ENCODE measurements at places on chromosomes 3 and 15. TPM values are rescaled to one million over a fixed set of nuclear protein-coding genes. Genes with fewer than 3 reads are reported as not detected.

DNA sequence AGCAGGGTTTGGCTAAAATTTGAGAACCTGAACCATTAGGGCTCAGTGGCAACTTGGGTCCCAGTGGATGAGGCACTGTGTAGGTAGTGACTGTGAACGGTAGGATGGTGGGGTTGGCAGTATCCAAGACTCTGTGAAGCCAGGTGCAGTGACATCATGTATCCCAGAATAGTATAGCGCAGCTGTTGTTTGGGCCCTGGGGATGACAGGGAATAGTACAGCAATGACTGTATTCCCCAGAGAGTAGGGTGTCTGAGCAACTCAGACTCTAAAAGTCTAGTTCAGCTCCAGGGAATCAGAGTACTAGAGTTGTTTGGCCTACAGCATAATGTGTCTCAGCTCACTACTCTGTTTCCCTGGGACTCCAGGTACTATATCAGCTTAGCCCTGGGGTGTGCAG, 20.7 kb upstream of the PPP2R3A start:
- no peak for DNase-seq

- no peak for DNase-seq
Measured at GRCh38 chr15:92343924-92344643, 49.6 kb upstream of the ST8SIA2 start.

- DNase-seq: no peak
Measured at GRCh38 chr3:170424879-170425278, 6.2 kb downstream of the CLDN11 start.

- no peak for DNase-seq
Measured at GRCh38 chr3:15427981-15428380, 583 bp downstream of the EAF1 start.

- peak; percentile 28 for DNase-seq
Measured at GRCh38 chr3:127104586-127104985, 88.3 kb upstream of the PRR23E start.

- DNase-seq: no peak
Measured at GRCh38 chr15:80403712-80404056, 498 bp upstream of the ARNT2 start.

TUSC7 gene
- not detected for total RNA-seq

GRCh38 chr3:16932877-16933276, 48.1 kb downstream of the PLCL2 start:
- no peak for DNase-seq

C3orf49 gene
- total RNA-seq: not detected

SEMA6D gene
- 10.5 TPM for total RNA-seq

- DNase-seq: no peak
Measured at GRCh38 chr15:29853211-29853987, 31.1 kb upstream of the TJP1 start.

DNA sequence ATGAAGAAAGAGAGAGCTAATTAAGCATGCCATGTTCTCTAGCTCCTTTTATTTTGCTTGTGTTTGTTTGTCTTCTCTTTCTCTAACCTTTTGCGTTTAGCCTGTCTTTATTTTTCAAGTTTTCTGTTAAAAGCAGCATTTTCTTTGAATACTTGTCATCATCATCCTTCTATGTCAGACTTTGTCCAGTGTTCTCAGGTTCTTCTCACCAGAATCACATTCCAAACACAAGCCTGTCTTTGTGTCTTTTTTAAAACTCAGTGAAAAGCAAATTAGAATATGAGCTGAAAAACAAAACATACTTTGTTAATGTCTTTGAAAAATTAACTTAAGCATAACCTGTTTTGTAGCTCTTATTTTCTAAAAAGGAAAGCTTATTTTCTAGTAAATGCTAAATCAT, 62.4 kb downstream of the LEKR1 start:
- DNase-seq: no peak

GRCh38 chr15:81955382-81956062, 90.3 kb downstream of the MEX3B start:
- no peak for DNase-seq

TMEM212 gene
- total RNA-seq: not detected

CEP152 gene
- 5.3 TPM for total RNA-seq

SPG21 gene
- 92.8 TPM for total RNA-seq

SOX14 gene
- not detected for total RNA-seq

HRH1 gene
- 3.8 TPM for total RNA-seq

- no peak for DNase-seq
Measured at GRCh38 chr15:38691965-38692788, 127.6 kb upstream of the RASGRP1 start.

DNA sequence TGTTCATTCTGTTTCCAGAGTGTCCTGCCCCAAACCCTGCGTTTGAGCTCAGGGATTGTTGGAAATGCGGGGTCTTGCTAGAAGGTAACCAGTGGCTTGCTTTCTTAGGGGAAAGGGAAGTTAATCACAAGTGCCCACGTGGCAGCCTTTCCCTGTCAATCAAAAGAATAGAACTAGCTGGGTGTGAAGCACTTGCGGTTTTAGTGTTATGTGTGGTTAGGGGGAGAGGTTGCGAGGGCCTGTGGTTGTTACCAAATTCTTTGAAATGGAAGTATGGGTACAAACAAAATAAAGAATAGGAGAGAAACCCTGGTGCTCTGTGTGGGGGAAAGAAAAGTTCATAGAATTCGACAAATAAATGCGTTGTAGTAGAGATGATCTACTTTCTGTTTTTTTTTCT, 67.6 kb downstream of the FNDC3B start:
- no peak for DNase-seq

CCDC33 gene
- total RNA-seq: not detected

RNU5B-1 gene
- not detected for total RNA-seq

GRCh38 chr3:34419801-34420200, 621.4 kb downstream of the PDCD6IP start:
- no peak for DNase-seq

DNA sequence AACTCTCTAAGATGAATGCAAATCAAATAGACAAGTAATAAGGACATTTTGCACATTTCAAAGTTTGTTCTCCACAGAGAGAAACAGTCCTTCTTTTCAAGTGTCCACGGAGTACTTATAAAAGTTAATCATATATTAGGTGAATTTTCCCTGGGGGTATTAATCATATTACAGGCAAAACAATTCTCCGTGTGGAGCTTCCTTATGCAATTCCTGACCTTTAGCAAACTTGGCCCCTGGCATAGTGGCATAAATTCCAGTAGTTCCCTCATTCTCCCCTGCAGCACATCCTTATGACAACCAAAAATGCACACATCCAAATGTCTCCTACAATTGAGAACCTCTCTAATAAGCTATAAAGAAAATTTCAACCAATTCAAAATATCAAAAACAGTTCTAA, 34.4 kb downstream of the FSIP1 start:
- DNase-seq: no peak

LAMB2 gene
- 411 TPM for total RNA-seq

- no peak for DNase-seq
Measured at GRCh38 chr15:27826902-27827714, 272.0 kb downstream of the OCA2 start.

GRCh38 chr3:172317984-172318383, 130.3 kb downstream of the GHSR start:
- DNase-seq: no peak

TRH gene
- total RNA-seq: not detected

DNA sequence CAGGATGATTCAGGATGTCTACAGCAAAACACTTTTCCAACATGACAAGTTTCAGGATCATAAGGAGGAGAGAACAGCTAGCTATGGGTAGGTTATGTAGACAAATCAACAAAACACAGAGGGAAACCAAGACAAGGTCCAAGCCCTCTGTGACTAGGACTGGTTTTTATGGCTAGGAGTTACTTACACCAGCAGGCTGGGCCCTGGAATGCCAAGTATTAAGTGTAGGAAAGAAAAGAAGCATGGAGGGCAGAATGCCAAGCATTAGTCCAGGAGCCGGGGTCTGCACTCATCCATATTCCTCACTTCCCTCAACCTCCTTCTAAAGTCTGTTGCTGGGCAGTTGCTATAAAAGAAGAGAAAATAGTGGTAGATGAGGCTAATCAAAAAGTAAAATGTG, 35.3 kb upstream of the PPP2R3A start:
- no peak for DNase-seq

GRCh38 chr3:101690972-101691371, 4.5 kb upstream of the RPL24 start:
- DNase-seq: no peak

DNA sequence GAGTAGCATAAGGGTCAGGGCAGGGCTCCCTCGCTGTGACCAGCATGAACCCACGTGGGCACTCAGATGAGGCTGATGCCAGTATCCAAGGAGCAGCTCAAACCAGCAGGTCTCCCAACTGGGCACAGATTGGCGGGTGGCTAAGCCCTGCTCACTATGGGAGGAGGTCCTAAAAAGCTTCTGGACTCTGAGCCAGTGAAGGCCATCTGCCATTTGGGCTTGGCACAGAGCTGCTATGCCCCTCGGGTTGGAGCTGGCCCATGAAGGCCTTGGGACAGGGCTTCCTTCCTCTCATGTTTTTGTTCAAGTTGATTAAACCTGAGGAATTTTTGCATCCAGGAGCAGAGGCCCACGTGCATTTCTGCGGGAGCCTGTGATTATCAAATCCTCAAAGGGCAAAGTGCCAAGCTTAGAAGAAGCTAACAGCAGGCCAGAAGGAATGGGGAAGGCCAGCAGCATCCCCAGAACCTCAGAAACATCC, 4.3 kb upstream of the STRA6 start:
- DNase-seq: no peak

DNA sequence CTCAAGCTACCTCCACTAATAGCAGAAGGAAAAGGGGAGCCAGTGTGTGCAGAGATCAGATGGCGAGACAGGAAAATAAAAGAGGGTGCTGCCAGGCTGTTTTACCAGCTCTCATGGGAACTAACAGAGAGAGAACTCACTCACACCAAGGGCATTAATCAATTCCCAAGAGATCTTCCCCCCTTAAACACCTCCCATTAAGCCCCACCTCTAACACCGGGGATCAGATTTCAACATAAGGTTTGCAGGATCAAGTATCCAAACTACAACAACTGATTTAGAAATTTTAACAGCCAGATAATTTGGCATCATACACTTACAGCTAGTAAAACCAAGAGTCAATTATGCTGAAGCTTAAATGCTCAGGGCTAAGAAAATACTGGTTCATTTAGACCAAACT, 18.9 kb downstream of the CD200 start:
- DNase-seq: no peak

DNA sequence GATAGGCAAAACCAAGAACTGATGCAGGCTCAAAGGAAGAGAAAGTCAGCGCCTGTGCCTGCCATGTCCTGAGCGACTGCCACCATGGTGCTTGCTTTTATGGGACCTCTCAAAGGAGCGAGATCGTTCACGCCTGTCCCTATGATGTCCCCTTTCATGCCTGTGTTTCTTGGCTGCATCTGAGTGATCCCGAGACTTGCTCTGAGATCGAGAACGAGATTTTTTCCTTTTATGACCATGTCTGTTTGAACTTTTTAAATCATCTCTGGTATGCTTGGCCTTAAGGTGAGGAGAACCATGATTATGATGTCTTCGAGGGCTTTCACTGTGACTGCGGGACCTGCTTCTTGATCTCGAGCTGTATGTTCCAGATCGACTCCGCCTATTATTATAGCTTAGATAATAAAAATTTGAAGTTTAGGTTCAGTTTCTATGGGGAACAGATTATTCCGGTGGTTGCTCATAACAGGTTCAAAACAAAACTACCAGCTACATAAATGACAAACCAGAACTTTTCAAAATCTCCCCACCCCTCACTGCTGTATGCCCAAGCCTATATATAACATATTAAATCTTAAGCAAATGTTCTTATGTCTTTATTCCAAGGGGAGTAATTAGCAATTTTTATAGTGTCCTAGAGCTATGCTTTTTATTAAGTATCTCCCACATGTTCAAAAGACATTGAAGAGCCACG, 11.6 kb downstream of the CCNL1 start:
- no peak for DNase-seq

C15orf39 gene
- 11.5 TPM for total RNA-seq

PSTPIP1 gene
- total RNA-seq: 11.0 TPM

GRCh38 chr15:65690173-65690572, 68.4 kb downstream of the SLC24A1 start:
- no peak for DNase-seq

GRCh38 chr3:188533612-188534357, 379.8 kb downstream of the LPP start:
- DNase-seq: no peak

- peak; percentile 41 for DNase-seq
Measured at GRCh38 chr3:187063286-187064121, 75.8 kb downstream of the RPL39L start.

ZNF501 gene
- total RNA-seq: 5.4 TPM

DNA sequence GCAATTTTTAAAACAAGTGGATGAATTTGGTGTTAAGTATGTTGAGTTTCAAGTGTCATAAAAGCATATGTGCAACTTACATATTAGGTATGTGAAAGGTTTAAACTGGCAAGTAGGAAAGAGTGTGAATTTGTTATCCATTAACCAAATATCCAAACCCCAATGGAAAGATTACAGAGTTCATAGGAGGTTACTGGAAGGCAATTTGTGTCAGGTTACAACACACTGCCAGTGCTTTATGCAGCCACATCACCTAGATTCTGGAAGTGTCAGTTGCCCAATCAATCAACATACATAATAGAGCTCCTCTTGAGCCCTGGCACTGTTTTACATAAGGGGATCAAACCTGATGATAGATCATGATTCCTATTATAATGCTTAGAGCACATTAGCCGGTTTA, 261.0 kb downstream of the ROBO1 start:
- DNase-seq: no peak

DNA sequence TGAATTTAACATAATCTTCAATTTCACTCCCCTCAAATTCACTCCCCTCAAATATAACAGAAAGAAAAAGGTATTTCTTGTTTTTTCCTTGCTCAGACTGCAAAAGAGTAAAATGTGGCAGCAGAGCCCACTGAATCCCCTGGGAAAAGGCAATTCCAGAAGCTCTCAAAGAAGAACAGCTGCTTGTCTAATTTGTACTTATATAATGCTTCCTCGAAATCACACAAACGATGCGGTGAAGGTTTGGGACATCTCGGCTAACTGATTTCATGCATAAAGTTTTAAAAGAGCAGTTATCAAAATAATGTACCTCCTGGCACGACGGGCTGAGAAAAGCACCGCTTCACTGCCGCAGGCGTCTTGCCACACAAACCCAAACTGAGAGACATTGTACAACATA, 10.7 kb downstream of the BDH1 start:
- no peak for DNase-seq

PLCB2 gene
- 17.9 TPM for total RNA-seq

GRCh38 chr15:86765281-86765680, 685.6 kb downstream of the AGBL1 start:
- no peak for DNase-seq

GPR87 gene
- total RNA-seq: not detected

DNA sequence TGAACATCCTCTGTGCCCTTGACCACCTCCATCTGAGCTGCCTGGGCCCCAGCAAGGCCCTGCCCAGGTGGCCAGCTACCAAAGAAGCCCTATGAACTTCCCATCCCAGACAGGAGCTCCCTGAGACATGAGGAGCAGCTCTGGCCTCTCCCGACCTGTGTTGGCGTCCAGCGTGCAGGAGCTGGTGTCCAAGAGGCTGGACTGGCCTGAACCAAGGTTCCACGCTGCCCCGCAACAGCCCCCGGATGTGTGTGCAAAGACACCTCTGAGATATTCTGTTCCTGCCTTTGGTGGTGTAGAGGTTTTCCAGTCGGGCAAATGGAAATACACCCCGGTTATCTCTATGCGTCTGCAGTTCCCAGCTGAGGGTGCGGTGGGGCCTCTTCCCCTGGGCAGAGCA, 42.1 kb downstream of the WNT7A start:
- no peak for DNase-seq

- no peak for DNase-seq
Measured at GRCh38 chr3:194306771-194307640, 44.1 kb downstream of the CPN2 start.
